ENCODE measurements at places on chromosomes 12 and 14.

DNA sequence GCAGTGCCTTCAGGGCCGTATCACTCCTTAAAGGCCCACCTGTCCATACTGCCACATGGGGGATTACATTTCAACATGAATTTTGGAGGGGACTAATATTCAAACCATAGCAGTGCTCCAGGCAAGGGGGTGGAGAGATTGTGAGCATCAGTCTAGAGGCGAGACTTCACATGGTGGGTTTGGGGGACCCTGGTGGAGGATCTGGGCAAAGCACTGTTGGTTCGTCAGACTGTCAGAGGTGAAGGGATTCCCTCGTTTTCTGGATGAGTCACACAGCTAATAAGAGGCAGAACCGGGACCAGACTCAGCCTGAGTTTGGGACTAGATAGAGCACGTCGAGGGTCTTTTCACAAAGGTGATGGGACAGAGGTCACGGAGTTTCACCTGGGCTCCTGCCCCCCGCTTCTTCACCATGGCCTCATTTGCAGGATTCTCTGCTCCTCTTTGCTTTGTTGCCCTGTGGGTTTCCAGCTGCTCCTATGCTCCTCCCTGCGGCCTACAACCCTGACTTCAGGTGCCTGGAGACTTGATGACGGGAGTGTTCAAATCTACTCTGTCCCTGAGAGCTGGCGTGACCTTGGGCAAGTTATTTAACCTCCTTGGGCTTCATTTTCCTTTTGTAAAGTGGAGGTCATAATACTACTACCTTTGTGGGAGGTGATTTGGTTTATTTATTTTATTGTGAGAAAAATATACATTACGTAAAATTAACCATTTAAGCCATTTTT lies 41.5 kb downstream of the TEAD4 start:
- no peak for DNase-seq

GRCh38 chr12:4116251-4117111 lies 157.1 kb upstream of the CCND2 start:
- no peak for DNase-seq

DNA sequence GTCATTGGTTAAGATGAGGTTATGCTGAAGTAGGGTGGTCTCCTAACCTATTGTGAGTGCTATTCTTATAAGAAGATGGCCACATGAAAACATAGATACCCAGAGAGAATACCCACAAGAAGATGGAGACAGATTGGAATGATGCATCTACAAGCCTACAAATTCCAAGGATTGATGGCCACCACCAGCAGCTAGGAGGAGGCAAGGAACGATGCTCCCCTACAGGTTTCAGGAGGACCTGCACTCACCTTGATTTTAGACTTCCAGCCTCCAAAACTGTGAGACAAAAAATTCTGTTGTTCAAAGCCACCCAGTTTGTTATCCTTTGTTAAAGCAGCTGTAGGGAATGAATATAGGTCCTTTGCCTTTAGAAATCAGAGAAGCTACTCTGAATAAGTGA lies 227.4 kb downstream of the NEDD1 start:
- DNase-seq = no peak

DNA sequence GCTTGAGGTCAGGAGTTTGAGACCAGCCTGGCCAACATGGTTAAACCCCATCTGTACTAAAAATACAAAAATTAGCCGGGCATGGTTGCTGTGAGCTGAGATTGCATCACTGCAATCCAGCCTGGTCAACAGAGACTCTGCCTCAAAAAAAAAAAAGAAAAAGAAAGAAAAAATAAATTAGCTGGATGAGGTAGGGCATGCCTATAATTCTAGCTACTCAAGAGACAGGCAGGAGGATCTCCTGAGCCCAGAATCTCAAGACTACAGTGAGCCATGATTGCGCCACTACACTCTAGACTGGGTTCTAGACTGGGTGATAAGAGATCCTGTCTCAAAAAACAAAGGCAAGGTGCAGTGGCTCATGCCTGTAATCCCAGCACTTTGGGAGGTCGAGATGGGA lies 16.9 kb downstream of the PPP4R3A start:
- DNase-seq = no peak

Data from stimulated activated CD8-positive, alpha-beta memory T cell treated with anti-CD3 and anti-CD28 coated beads, Interleukin-4, amount 100 ng/mL, for 24 hours (primary cell).